ENCODE measurements at places on chromosomes 2 and 18.

GRCh38 chr2:30683236-30683956, 123.8 kb downstream of the CAPN13 start:
- DNase-seq = no peak

- DNase-seq = no peak
Measured at GRCh38 chr2:41716497-41716896, 331.3 kb upstream of the PKDCC start.

- no peak for DNase-seq
Measured at GRCh38 chr2:207235621-207236020, 69.9 kb upstream of the KLF7 start.

DNA sequence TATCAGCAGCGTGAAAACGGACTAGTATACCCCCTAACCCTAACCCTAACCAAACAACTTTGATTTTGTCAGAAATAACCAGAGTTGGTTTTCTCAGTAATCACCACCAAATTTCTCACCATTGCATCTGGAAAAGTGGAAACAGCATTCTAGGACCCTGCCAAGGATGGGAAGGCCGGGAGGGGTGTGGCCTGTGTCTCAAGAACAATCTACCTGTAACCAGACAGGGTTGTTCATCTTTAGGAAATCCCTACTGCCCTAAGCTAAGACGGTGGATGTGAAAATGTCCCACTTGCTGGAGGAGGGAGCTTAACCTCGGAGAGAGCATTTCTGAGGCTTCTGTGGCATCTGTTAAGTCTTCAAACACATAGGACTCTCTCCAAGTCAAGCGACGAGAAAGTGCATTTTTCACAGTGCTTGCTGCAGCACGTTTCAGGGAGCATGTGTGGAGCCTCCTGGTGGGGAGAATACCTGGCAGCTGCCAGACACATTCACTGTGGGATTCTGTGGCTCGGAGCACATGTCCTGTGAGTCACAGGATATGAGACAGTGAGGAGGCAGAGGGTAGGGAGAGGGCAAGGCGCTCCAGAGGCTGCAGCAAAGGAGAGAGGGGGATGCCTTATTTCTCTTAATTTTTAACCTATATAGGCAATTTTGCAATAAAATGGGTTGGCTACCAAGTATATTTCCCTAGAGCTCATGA, 207.5 kb downstream of the SPP2 start:
- DNase-seq = peak; percentile 100

DNA sequence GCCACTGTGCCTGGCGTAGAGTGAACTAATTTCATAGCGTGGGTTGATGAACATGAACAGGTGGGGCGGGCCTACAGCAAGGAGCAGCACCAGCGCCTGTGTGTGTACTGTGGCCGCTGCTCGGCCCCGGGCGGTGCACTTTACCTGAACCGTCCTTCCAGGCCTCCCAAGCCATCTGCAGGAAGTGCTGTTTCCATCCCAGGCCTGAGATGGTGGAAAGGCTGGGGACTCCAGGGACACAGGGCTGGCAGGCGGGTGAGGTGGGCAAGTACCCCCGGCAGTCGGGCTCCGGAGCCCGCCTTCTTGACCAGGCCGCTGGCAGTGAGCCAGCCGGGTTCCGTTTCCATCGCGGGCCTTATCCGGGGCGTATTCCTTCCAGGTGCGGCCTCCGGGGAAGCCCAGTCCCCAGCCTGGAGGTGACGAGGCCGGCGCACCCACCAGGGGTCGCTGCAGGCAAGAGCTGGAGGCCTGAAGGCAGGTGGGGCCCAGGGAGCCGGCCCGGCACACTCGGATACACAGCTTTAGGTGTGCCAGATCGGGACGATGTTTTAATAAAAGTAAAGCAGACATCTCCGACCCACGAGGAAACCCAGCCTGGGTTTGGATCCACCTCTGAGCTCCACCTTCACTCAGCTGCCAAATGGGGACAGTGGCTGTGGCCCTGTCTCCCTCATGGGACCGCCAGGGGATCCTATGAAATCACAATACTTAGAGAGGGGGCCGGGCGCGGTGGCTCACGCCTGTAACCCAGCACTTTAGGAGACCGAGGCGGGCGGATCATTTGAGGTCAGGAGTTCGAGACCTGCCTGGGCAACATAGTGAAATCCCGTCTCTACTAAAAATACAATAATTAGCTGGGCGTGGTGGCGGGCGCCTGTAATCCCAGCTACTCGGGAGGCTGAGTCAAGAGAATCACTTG, 22.7 kb upstream of the PDIA6 start:
- peak; percentile 40 for DNase-seq

- peak; percentile 14 for DNase-seq
Measured at GRCh38 chr18:7452331-7452730, 114.8 kb upstream of the PTPRM start.

DNA sequence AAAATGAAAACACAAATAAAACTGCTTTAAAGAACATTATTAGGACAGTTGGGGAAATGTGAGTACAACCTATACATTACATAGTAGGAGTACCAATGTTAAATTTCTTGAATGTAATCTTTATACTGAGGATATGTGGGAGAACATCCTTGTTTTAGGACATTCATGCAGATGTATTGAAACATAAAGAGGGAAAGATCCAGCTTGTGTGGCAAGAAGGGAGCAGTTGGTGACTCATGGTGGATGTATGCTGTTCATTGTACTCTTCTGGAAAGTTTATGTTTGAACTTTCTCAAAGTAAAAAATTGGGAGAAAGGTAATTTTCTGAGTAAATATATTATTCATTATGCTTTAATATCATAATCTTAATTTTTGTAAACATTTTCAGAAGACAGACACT, 132.1 kb upstream of the DLGAP1 start:
- no peak for DNase-seq

GRCh38 chr18:11274144-11274794, 124.9 kb upstream of the PIEZO2 start:
- no peak for DNase-seq

DNA sequence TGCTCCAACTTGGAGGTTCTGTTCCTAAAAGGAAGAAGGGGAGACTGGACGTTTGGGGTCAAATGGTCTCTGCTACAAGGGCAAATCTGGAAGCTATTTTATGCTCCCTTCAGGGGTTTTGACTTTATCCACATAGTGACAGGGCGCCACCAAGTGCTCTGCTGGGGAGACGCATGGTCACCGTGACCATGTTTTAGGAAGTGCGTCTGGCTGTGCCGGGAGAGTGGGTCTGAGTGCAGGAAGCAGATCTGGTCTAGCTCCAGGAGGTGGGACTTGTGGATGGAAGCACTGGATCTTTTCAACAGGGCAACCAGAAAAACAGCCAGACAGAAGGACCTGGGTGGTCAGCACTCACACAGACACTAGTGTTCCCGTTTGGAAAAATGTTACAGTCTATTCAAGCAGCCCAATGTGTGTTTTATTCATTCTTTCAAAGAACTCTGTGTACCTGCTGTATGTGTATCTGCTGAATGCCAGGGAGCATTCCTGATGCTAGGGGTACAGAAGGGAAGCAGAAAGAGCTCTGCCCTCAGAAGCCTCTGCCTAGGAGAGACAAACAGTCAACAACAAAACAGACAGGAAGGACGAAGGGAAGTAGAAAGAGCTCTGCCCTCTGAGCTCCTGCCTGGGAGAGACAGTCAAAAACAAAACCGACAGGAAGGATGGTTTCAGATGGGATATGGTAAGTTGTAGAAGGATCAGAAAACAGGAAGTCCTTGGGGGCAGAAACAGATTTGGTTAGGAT, 14.3 kb downstream of the IMPA2 start:
- DNase-seq = peak; percentile 63

GRCh38 chr2:127647242-127648190, 1.6 kb downstream of the GPR17 start:
- peak; percentile 69 for DNase-seq

GRCh38 chr2:238947920-238948710, 100.2 kb downstream of the TWIST2 start:
- peak; percentile 98 for DNase-seq

GRCh38 chr18:9772847-9773677, 65.0 kb downstream of the RAB31 start:
- DNase-seq = no peak

GRCh38 chr2:189022492-189022891, 48.3 kb downstream of the COL3A1 start:
- DNase-seq = peak; percentile 72

DNA sequence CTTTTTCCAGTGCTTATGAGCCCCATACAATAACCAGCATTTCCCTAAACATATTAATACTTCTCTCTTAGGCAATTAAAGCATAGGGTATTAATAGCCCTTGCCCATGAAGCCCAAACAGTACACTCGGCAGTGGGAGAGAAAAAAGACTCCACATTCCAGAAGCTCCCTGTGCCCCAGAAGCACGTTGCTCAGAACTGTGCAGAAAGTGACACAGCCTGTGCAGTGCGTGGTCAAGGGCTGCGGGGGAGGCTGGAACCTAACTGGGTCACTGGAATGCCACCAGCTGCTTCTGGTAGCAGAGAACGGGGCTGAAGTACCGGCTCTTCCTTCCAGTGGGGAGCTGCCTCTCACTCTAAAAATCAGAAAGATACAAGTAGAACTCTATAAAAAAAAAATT, 32.7 kb downstream of the EIPR1 start:
- DNase-seq = no peak

DNA sequence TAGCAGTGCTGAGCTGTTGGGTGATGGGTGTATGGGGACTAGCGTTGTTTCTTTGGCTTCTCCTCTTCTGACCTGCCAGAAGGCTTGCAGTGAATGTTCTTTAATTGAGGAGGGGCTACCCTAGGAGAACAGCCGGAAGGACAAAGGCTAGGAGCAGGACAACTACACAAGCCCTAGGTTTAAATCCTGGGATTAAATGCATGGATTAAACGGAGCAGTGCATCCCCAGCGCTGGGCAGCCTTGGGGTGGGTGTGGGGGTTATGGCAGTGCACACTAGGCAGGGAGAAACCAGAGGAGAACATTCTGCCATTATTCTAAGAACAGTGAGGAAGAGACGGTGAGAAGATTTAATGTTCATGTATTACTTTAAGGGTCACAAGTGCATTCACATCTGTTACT, 86.4 kb upstream of the MCFD2 start:
- no peak for DNase-seq

DNA sequence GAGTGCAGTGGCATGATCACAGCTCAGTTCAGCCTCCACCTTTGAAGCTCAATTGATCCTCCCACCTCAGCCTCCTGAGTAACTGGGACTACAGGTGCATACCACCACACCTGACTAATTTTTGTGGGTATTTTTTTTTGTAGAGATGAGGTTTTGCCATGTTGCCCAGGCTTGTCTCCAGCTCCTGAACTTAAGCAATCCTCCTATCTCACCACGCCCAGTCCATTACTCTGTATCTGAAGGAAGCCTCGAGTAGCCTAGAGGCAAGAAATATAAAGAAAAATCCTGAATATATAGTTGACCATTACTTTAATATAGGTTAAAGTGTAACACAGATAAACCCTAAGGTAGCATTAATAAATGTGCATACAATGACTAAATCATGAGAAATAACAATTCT, 686.8 kb upstream of the PIK3C3 start:
- no peak for DNase-seq

DNA sequence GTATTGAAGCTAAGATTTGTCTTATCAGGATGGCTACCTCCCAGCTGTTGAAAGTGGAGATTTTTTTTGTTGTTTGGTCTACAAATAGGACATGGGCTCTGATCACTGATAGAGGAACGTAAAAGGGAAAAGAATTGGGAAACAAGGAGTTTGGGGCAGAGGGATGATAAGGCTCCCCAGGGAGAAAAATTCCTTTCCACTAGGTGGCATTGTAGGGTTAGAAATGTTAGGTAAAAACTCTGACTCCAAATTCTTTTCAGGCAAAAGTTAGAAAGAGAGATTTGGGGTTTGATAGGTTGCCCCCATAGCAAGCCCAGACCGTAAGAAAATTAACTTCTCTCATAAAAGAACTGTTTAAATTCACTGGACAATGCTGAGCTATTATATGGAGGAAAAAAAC, 19.8 kb downstream of the CMPK2 start:
- no peak for DNase-seq

DNA sequence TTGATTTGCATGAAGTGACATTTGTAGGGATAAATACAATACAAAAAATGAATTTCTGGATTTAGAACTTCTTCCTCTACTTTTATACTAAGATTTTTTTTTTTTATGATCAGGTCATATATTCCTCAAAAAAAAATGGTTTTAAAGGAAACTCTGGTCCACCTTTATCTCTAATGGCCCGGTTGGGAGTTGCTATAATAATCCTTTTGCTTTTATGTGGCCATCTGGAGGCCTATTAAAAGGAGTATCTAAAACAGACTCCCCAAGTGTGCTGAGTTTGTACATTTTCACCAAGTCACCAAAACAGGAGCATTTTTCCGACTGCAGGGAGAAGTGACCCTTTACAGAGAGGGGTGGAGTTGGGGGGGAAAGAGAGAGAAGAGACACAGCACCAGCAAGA, 329.2 kb upstream of the FIGN start:
- no peak for DNase-seq

Measured in RPMI7951 (cell line).